Cardiac septum (tissue), 1 donor: ENCODE measurements at places on chromosomes 5 and 9.

- no peak for DNase-seq
Observed at GRCh38 chr9:75169623-75170022, 81.3 kb downstream of the OSTF1 start.

DNA sequence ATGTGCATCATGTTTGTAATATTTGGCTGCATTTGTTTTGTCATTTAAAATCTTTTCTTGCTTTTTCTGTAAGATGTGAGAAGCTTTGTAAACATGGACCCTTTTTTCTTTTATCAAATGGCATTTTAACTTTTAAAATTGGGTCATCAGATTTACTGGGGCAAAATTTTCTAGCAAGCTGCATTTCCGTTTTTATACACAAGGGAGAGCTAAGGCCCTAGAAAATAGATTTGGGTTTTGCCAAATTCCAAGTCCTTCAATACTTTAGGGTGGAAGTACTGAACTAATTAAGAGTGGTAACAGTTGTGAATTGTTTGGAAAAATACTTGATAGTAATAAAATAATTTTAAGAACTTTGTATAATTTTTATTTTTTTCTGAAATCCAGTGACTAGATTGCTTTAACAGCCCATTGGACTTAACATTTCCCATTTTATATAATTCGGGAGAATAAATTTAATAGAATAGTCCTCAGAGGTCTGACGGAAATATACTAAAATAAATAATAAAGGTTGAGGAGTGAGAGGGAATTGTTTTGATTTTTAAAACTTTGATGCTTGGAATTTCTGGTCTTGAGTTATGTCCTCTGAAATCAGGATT, 117.4 kb downstream of the SMARCA2 start:
- DNase-seq: no peak

DNA sequence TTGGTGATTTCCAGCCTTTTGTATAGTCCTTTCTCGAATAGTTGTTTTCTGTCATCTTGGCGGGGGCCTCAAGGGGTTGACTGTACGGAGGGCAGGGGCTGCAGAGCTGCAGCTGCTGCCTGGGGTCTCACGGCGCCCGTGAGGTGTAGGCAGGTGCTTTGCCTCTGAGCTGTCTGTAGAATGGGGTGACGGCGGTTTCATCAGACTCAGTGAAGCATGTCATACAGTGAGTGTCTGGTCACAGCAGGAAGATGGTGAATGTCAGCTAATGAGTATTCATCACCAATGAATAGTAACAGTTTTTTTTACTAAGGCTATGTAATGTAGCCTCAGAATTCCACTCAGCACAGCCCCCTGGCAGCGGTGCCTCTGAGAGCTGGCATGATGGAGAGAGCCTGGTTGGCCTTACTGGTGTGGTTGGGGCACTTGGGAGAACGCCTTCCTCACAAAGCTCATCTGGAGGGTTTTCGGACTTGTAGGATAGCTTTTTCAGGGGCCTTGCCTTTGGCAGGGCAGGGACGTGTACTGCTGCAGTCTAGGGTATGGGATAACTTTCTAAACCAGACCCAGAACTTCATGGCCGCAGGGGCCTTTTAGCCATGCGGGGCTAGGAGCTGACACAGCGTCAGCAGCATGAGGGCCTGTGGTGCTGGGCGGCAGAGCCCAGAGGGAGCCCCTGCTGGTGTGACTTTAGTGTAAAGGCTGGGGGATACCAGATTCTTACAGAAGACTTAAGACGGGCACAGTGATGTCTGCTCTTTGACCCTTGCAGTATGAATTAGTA, 15.0 kb downstream of the TENT4A start:
- no peak for DNase-seq

DNA sequence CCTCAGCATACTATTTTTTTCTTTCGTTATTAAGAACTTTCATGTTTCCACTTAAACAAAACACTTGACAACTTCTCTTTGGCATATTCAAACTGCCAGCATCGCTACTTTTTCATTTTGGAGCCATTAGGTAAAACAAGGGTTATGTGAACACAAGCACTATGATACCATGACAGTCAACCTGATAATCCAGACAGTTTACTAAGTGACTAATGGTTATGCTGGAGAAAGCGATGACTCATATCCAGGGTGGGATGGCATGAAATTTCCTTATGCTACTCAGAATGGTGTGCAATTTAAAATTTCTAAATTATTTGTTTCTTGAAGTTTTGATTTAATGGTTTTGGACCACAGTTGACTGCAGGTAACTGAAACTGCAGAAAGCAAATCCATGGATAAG, 29.9 kb upstream of the PRSS3 start:
- DNase-seq: no peak

- DNase-seq: no peak
Observed at GRCh38 chr5:33468775-33469435, 28.1 kb downstream of the TARS1 start.

GRCh38 chr5:133219296-133219695, 167.5 kb downstream of the HSPA4 start:
- no peak for DNase-seq

DNA sequence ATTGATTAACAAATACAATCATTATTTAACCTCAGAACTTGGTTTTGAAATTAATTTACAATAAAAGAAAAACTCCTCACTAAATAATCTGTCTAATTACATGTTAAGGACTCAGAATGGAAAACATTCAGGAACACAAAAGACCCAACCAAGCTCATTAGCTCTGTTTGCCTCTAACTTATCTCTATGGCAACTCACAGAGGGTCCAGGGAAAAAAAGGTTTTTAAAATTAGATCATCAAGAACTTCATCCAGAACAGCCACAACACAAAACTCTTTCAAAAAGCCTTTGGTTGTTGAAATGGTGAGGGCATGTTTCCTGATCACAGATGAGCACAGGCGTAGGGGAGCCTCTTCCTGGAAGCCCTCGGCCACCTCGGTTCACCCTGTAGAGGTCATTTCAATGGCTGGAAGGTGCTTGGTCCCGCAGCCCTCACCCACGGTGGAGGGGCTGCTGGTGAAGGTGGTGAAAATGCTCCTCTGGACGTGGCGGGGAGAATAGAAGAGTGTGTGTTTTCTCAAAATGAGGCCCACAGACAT, 17.2 kb upstream of the TCF7 start:
- DNase-seq: no peak

- DNase-seq: no peak
Observed at GRCh38 chr5:5492087-5492933, 69.8 kb downstream of the ICE1 start.

- no peak for DNase-seq
Observed at GRCh38 chr5:149680810-149681221, 49.3 kb upstream of the PPARGC1B start.

- no peak for DNase-seq
Observed at GRCh38 chr5:149938279-149938678, 6.3 kb downstream of the PDE6A start.

GRCh38 chr9:125700791-125701190, 6.2 kb downstream of the MAPKAP1 start:
- DNase-seq: no peak

- DNase-seq: no peak
Observed at GRCh38 chr5:176803943-176804498, 6.3 kb upstream of the UNC5A start.

DNA sequence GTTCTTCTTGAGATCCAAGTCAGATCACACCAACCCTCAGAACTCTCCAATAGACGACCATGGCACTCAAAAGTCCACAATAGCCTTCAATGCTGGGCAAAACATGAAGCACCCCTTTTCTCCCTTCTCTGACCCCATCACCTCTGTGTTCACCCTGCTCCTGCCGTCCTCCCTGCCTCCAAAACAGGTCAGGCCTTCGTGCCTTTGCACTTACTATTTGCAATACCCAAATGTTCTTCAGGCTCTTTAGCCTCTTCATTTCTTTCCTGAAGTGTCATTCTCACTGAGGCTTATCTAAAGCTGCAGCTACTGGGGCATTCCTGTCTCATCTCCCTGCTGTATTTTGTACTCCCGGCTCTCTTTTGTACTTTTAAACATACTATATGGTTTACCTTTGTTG, 2.0 kb upstream of the ROPN1L start:
- DNase-seq: no peak

GRCh38 chr9:37983381-37984067, 79.6 kb upstream of the SLC25A51 start:
- DNase-seq: no peak

DNA sequence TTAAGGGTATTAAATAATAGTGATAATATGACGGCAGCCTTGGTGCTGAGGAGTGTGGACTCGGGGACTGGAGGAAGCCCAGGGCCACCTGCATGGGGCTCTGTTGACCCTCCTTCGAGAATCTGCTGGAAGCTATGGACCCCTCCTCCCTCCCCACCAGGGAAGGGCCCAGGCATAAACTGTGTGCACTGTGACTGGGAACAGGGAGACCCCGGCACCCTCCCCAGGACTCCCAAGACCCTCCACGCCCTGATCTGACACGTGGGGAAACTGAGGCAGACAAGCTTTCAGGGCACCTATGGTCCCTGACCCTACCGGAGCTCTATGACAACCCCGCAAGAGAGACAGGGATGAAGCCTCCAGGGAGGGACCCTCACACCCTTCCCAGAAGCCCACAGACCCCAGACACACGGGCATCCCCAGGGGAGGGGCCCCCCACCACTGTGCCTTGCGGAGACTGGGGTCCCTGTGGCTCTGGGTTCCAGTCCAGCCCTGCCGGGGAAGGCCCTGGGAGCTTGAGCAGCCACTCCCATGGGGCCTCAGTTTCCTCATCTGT, 6.5 kb upstream of the EGFL7 start:
- DNase-seq: no peak

DNA sequence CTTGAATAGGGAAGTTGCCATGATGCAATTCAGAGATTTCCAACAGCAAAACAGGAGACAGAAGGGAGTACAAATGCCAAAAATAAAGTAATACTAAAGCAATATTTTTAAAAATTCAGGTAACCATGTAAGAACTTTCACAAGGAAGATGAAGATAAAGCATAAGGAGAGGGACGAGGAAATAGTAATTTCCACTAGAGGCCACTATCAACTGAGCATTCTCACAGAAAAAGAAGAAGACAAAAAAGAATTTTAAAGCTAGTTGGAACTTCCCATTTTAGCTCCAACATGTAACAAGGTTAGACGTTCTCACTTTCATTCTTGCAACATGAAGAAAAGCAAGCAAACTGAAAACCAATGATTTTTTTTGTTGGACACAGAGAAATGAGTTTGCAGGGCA, 779.9 kb upstream of the CDH6 start:
- no peak for DNase-seq
